NK-92 treated with Interleukin-12 subunit alpha and Interleukin-12 subunit beta, amount 100 ng/mL, for 24 hours (cell line): ENCODE measurements at places on chromosomes 12 and 14.

DNA sequence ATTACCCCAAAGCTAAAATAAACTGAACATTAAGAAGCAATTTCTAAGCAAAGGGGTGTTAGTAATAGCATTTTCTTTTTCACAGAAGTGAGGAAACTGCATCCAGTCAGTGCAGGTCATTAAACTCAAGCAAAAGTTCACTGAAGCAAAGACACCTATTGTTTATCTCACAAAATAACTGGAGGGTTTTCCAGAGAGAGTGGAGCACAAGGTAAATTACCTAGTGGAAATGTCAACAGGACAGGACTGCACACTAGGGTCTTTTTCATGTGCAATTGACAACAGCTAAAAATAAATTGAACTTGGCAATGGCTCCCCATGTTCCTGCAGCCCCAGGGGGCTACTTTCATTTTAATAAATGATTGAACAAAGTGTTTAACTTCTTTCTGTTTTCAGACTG lies 742.0 kb downstream of the GALC start:
- DNase-seq: no peak

DNA sequence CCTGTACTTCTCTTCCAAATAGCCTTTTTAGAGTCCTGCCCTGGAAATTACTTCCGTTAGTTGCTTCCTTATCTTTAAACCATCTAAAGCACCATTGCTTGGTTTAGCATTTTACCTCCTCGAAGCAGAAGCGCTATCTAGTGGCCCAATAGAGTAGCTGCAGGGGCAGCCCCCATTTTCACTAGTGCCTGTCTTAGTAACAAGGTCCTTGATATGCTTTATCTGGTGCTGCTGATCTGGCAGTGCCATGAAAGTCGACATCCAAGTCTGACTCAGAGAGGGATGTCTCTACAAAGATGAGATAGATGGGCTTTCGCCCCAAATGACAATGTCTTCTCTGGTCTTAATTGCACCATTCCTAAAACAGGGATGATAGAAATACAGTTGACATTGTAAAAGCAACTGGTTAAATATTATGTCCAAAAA lies 25.0 kb upstream of the CIT start:
- DNase-seq: peak; percentile 27

- DNase-seq: no peak
These were observed 8.8 kb upstream of the TMEM106C start for GRCh38 chr12:47954467-47955045.

- DNase-seq: no peak
These were observed 364.3 kb upstream of the DDHD1 start for GRCh38 chr14:53517270-53517960.

GRCh38 chr14:106605548-106606448 lies 1079.4 kb downstream of the TMEM121 start:
- DNase-seq: peak; percentile 47

DNA sequence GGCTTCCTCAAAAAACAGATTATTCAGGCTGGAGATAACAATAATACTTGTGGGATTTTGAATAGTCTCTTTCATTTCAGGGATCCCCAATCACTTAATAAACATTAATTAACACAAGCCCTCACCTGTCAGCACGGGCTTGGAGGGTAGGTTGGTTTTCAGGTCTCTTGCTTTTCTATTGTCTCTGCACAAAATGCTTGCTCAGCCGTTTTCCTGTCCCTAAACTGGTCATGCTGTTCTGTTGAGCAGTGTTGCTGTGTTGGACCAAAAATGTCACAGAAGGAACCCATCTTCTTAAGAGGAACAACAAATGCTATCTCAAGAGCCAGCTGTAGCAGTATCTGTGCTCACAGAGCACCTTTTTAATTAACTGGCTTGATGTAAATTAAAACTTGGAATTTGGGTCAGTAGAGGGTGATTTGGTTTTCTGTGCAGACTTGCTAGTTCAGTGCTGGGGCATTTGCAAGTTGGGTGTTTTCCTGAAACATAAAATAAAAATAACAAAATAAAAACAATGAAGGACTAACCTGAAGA lies 231.8 kb upstream of the CRY1 start:
- no peak for DNase-seq

DNA sequence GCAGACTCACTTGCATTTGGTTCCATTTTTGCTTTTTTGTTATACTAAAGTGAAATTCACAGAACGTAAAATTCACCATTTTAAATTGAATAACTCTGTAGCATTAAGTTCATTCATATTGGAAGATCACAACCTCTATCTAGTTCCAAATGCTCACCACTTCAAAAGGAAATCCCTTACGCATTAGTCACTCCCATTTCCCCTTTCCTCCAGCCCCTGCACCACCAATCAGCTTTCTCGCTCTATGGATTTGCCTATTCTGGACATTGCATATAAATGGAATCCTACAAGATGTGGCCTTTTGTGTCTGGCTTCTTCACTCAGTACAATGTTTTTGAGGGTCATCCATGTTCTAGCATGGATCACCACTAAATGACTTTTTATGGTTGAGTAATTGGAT lies 294.5 kb downstream of the KSR2 start:
- no peak for DNase-seq

DNA sequence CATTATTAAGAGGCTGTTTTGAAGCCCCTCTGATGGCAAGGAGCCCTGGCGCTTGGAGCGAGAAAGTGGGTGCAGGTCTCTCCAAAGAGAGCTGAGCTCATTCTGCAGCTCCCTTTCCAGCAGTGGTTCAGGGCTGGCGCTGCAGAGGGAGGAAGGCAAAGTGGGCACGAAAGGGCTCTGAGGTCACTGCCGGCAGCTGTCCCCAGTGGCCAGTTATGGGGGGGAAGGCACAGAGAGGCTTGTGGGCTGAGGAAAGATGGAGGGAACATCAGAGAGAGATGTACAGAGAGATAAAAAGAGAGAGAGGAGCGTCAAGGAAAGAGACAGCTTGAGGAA lies 75.2 kb upstream of the TBX5 start:
- no peak for DNase-seq

DNA sequence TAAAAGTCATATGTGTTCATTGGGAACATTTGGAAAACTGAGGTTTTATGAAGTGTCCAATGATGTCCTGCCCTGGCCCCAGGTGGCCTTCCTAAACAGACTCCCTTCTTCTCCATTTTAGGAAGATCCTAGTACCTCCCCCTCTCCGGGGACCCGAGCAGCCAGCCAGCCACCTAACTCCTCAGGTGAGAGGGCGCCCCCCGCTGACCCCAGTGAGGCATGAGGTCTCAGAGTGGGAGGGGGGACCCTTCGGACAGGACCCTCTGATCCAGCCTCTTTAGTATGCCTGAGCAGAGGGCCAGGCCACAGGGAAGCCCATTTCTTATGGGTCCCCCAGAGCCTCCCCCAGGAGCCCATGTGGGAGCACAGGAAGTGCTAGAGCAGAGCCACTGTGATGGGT lies 23.7 kb downstream of the DEGS2 start:
- DNase-seq: no peak

DNA sequence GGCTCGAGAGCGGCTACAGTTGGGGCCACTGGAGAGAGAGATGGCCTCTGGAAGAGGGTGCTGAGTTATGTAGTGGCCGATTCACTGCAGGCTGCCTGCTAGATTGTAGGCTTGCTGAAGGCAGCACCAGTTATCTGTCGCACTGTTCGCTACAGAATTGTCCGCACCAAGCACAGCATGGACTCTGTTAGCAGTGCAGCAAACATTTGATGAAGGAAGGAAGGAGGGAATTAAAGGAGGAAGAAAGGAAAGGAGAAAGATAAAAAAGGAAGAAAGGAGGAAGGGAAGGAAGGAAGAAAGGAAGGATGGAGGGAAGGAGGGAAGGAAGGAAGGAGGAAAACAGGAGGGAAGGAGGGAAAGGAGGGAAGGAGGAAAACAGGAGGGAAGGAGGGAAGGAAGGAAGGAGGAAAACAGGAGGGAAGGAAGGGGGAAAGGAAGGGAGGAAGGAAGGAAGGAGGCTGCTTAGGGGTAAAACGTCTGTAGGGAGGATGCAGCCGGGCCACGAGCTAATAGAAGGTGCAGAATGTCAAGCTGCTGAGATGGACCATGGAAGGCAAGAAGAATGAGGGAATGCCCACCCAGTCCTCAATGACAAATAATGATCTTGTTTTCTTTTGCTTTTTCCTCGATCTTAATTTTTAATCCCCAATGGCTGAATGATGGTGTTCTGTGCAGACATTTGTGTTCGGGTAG lies 27.3 kb upstream of the ADIPOR2 start:
- no peak for DNase-seq
